ENCODE measurements at places on chromosomes 2 and 18.

GRCh38 chr2:181894381-181894780 is 2.9 kb downstream of the ITPRID2 start:
- peaks cover 22% of the 10 kb centered on the region for H3K36me3 ChIP-seq
- no peak for DNase-seq
- H3K4me1 ChIP-seq, result peaks cover 31% of the 10 kb centered on the region
- H3K4me3 ChIP-seq, result no peak overlapping the region
- H3K27me3 ChIP-seq, result peaks cover 9% of the 10 kb centered on the region
- no peak overlapping the region for H3K27ac ChIP-seq

- no peaks in the 10 kb centered on the region for H3K27me3 ChIP-seq
- DNase-seq, result no peak
- peak overlapping the region; percentile 92 for H3K27ac ChIP-seq
Measured at GRCh38 chr2:202278944-202279343, 13.4 kb downstream of the NOP58 start.

GRCh38 chr2:185771396-185771795 is 32.8 kb downstream of the FSIP2 start:
- H3K36me3 ChIP-seq, result peaks cover 1% of the 10 kb centered on the region
- H3K27ac ChIP-seq, result no peak overlapping the region
- no peak overlapping the region for H3K4me3 ChIP-seq
- no peaks in the 10 kb centered on the region for H3K27me3 ChIP-seq

GRCh38 chr2:197261808-197262226 is 48.8 kb downstream of the ANKRD44 start:
- peaks cover 86% of the 10 kb centered on the region for H3K4me1 ChIP-seq
- H3K36me3 ChIP-seq, result peaks cover 17% of the 10 kb centered on the region
- no peak for DNase-seq
- no peaks in the 10 kb centered on the region for H3K27me3 ChIP-seq
- H3K27ac ChIP-seq, result peak overlapping the region; percentile 90
- H3K4me3 ChIP-seq, result peak overlapping the region; percentile 62

DNA sequence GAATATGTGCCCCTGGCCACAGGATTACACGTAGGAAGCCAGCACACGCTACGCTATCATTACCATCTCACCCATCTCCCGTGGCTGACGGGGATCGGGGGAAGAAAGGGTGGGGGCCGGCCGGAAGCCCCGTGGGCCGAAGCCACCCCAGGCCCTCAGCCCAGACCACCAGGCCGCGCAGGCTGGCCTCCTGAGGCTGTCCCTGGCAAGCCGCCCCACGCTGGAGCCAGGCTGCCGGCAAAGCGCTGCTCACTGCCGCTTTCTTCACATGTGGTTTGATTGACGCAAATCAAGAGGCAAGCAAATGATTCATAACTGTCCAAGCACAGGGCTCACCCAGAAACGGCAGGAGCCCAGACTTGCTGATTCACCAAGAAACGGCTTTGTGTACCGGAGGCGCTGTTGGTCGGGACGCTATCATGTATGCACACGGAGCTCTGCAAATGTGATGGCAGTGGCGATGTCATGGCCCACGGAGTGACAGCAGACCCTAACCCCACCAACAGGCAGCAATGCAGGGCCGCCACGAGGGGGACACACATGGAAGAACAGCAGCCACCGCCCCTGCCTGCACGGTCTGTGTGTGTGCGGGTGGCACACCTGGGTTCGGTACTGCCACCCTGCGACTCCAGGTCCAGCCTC is 125.7 kb downstream of the HDAC4 start:
- DNase-seq, result peak; percentile 93
- peaks cover 4% of the 10 kb centered on the region for H3K36me3 ChIP-seq
- peaks cover 24% of the 10 kb centered on the region for H3K27me3 ChIP-seq
- H3K4me3 ChIP-seq, result peak overlapping the region; percentile 51

DNA sequence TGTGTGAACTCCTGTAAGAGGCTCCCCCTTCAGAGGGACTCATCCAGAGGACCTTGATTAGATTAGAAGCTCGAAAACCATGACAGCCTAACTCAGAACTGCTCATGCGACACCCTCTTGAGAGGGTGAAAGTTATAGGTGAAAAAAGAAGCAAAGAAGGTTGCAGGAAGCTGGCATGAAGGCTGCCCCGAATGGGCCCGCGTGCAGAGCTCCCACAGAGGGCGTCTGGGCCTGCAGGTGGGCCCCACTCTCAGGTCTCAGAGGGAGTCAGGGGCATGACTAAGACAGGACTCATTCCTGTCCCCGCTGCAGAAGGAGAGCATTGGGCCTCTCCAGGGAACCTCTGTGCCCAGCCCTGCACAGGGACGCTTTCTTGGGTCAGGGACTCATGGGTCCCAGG is 235.4 kb downstream of the EIPR1 start:
- H3K27ac ChIP-seq, result no peak overlapping the region
- H3K4me3 ChIP-seq, result no peak overlapping the region
- H3K36me3 ChIP-seq, result no peaks in the 10 kb centered on the region

GRCh38 chr18:66838340-66838987 is 234.6 kb upstream of the CDH19 start:
- H3K27me3 ChIP-seq, result no peaks in the 10 kb centered on the region
- no peak overlapping the region for H3K4me3 ChIP-seq
- no peaks in the 10 kb centered on the region for H3K4me1 ChIP-seq
- DNase-seq, result no peak

GRCh38 chr18:44695503-44695902 is 14.8 kb downstream of the SETBP1 start:
- peaks cover 21% of the 10 kb centered on the region for H3K27me3 ChIP-seq
- no peak for DNase-seq

DNA sequence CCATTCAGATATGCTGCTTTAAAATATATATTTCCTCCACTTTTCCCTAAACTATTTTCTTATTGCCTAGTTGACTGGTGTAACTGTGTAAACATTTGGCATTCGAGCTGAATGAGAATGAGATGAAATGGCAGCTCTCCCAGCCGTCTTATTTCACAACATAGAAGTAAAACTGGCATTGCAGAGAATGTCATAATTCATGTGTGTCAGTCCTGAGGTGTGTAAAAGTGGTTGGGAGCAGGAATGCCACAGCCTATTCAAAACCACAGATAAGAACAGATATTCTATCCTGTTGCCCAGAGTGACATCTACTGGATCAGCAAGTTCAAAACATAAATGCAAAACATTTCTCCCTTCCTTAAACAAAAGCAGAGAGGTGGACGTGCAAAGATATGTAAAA is 565.5 kb upstream of the CHAC2 start:
- DNase-seq, result no peak
- no peaks in the 10 kb centered on the region for H3K4me1 ChIP-seq
- no peak overlapping the region for H3K4me3 ChIP-seq
- no peak overlapping the region for H3K27ac ChIP-seq
- no peaks in the 10 kb centered on the region for H3K27me3 ChIP-seq

- peaks cover 4% of the 10 kb centered on the region for H3K27me3 ChIP-seq
- no peaks in the 10 kb centered on the region for H3K4me1 ChIP-seq
- no peaks in the 10 kb centered on the region for H3K36me3 ChIP-seq
- no peak overlapping the region for H3K4me3 ChIP-seq
Measured at GRCh38 chr2:6657855-6658254, 207.9 kb downstream of the CMPK2 start.

DNA sequence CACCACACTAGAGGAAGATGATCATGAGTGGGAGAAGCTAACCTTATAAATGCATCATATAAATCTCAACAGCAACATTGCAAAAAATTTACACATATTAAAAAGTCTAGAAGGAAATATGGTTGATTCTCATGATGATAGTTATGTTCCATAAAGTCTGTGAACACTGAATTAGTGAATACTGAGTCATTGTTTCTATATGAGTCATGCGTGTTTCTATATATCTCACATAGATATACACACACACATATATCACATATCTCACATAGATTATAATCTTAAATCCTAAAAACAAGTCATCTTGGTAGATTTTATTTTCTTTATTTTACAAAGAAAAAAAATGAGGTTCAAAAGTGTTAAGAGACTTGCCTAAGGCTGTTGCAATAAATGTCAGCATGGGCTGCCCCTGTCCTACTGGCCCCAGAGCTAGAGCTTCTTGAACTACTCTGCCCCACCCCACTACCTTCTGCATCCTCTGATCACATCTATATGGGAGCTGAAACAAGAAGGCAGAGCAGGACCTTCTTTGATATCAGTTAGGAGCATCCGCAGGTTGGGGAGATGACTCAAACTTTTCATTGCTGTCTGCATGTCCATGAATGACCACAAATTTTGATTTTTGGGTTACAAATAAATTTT is 81.8 kb upstream of the ADAM23 start:
- peaks cover 2% of the 10 kb centered on the region for H3K27me3 ChIP-seq
- no peak overlapping the region for H3K27ac ChIP-seq
- no peak overlapping the region for H3K4me3 ChIP-seq
- H3K4me1 ChIP-seq, result peaks cover 2% of the 10 kb centered on the region
- no peak for DNase-seq
- H3K36me3 ChIP-seq, result no peaks in the 10 kb centered on the region

DNA sequence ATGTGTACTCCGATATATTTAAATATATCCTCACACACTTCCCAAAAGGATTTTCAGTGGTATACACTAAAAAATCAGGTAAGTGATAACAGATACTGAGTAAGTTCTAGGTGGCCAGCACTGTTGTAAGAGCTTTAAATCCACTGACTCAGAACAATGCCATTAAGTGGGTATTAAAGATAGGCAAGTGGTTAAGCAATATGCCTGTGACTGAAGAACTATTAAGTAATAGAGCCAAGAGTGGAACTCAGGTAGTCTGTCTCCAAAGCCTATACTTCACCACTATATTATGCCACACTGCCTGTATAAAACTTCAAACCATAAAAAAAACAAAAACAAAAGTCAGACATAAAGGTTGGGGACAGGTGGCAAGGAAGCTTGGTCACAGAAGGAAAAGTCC is 37.2 kb downstream of the THUMPD2 start:
- H3K4me1 ChIP-seq, result peaks cover 2% of the 10 kb centered on the region
- no peak for DNase-seq
- H3K36me3 ChIP-seq, result peaks cover 51% of the 10 kb centered on the region
- H3K4me3 ChIP-seq, result no peak overlapping the region
- no peaks in the 10 kb centered on the region for H3K27me3 ChIP-seq

GRCh38 chr18:61637319-61637718 is 255.5 kb downstream of the RNF152 start:
- H3K27ac ChIP-seq, result no peak overlapping the region
- no peak overlapping the region for H3K4me3 ChIP-seq
- H3K4me1 ChIP-seq, result no peaks in the 10 kb centered on the region
- no peaks in the 10 kb centered on the region for H3K36me3 ChIP-seq
- peaks cover 11% of the 10 kb centered on the region for H3K27me3 ChIP-seq

DNA sequence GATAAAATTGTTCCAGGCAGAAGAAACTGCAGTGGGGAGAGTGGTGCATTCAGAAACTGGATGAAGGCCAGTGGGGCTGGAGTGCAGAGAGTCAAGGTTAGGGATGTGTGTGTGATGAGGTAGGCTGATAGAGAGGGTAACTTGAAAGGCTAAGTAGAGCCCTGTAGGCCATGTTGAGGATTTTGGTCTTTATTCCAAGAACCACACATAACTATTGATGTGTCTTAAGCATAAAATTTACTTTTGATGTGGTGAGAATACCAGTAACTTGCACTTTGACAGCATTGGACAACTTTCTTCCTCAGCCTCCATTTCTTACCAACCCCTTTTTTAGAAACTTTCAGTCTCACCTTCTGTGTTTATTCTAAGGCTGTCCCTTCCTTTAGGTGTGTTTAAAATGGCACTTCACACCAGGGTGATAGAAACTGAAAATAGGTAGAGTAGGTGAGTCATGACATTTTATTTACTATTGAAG is 22.6 kb downstream of the MTX2 start:
- no peak overlapping the region for H3K4me3 ChIP-seq
- peaks cover 10% of the 10 kb centered on the region for H3K36me3 ChIP-seq
- no peaks in the 10 kb centered on the region for H3K27me3 ChIP-seq
- H3K27ac ChIP-seq, result no peak overlapping the region
- peaks cover 32% of the 10 kb centered on the region for H3K4me1 ChIP-seq

GRCh38 chr18:34880403-34880802 is 160.8 kb upstream of the MAPRE2 start:
- no peaks in the 10 kb centered on the region for H3K36me3 ChIP-seq
- H3K27ac ChIP-seq, result no peak overlapping the region

DNA sequence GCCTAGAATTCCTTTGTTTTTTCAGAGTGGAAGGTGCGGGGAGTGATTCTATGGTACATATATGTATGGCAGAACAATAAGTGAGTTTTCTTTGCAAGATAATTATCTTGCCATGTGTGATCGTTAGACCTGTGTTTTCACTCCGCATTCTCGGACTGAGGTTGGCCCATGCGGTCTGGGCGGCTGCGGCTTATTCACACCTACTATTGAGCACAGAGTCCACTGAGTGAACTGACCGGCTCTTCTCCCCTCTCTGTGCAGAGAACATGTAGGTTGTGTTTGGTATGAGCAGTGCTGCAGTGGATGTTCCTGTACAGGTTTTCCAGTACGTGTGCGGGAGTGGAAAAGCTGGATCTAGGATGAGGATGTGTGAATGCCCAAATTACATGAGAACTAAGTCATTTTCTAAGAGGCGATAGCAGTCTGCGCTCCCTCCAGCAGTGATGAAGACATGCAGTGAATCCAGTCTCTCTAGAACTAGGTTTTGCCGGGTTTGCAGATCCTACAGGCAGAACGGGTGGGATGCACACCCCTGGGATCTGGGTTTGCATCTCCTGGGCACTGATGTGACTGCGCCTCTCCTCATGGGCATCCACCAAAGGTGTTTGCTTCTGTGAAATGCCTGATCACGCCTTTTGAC is 27.1 kb downstream of the MTERF4 start:
- peaks cover 5% of the 10 kb centered on the region for H3K4me1 ChIP-seq
- no peak overlapping the region for H3K27ac ChIP-seq
- H3K36me3 ChIP-seq, result peaks cover 2% of the 10 kb centered on the region
- H3K27me3 ChIP-seq, result no peaks in the 10 kb centered on the region
- DNase-seq, result no peak
- H3K4me3 ChIP-seq, result no peak overlapping the region

- no peak for DNase-seq
- H3K4me3 ChIP-seq, result no peak overlapping the region
- no peaks in the 10 kb centered on the region for H3K4me1 ChIP-seq
- peaks cover 2% of the 10 kb centered on the region for H3K27me3 ChIP-seq
- H3K27ac ChIP-seq, result no peak overlapping the region
Measured at GRCh38 chr18:10417664-10418063, 36.8 kb upstream of the APCDD1 start.

GRCh38 chr2:100009743-100010142 is 132.6 kb downstream of the AFF3 start:
- no peaks in the 10 kb centered on the region for H3K4me1 ChIP-seq
- no peak overlapping the region for H3K4me3 ChIP-seq
- no peaks in the 10 kb centered on the region for H3K27me3 ChIP-seq

DNA sequence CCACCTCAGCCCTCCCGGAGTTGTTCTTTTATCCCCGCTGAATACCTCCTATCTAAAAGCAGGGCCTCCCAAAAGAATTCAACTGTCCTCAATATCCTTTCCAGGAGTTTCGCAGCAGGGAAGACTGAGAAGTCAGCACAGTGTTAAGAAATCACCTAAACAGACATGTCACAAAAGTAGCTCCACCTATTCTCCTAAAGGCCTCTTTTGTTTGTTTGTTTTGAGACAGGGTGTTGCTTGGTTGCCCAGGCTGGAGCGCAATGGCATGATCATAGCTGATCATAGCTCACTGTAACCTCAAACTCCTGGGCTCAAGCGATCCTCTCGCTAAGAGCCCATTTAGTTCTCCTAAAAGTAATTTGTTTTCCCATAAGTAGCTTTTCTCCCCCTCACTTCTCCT is 53.8 kb downstream of the TEX44 start:
- H3K4me1 ChIP-seq, result peaks cover 16% of the 10 kb centered on the region
- no peaks in the 10 kb centered on the region for H3K27me3 ChIP-seq
- DNase-seq, result no peak
- no peaks in the 10 kb centered on the region for H3K36me3 ChIP-seq
- no peak overlapping the region for H3K27ac ChIP-seq
- H3K4me3 ChIP-seq, result no peak overlapping the region

Measured in activated naive CD4-positive, alpha-beta T cell treated with anti-CD3 and anti-CD28 coated beads for 36 hours (primary cell).